Dermis blood vessel endothelial cell (primary cell): ENCODE measurements at places on chromosomes 2 and 18. TPM values are rescaled to one million over a fixed set of nuclear protein-coding genes. Genes with fewer than 3 reads are reported as not detected.

Gene SH3YL1
- 17.9 and 28.6 TPM in 2 replicates for total RNA-seq

DNA sequence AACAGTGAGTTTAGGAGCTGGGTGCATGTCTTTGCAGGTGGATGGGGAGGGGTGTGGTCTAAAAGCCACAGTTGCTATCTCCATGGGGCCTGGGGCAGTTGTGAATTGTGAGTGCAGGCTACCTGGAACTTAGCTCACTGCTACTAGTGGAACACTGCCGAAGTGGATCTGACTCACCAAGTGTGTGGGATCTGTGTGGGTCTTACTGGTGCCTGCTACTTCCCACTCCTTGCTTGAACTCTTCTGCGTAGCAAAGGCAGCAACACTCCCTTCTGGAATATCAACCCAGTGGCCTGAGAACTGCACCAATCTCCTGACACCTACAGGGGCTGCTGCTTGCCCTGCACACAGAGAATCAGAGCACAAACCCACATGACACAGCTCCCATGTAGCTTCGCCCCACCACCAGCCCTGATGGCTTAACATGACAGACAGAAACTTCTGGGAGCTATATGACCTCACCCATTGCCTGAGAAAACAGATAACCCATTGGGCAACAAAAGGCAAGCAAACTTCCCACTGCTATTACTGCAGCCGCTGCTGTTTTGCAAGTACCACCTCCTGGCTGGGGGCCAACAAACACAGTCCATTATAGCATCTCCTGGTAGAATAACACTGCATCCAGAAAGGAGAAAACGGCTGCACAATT is 455.1 kb upstream of the DDX18 start:
- no peak for DNase-seq

DNA sequence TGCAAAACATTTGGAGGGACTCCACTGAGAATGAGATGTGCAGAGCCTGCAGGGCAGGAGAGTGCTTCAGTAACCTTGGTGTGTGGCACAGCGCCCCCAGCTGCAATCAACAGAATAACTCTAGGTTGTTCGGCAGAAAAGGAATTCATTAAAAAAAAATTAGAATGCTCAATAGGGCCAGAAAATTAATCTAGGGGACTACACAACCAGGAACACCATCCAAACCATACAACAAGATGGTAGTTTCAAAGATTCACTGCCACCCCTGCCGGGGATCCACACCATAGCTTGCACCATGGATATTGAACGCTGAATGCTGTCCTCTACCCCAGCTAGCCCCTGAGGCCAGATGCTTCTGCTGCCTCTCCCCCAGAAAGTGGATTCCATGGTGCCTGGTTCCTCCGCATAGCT is 50.1 kb downstream of the THUMPD2 start:
- peak; percentile 61 for DNase-seq

DNA sequence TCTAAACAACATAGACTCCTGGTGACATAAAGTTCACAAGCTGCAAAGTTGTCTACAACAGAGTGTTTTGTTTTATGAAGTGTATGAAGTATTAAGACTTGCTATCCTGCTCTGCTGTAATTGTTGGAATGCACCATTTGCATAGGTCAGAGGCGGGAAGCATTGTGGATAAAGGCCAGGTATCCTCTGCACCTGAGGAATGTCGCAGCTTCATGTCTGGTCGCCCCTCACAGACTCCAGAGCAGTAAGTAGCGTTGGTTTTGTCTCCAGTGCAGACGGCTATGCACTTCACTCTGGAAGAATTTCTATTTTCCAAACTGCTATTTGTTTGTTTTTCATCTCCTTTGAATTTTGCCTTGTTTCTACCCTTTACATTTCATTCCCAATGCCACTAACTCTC is 63.1 kb downstream of the UNC80 start:
- DNase-seq: no peak
